ENCODE measurements at places on chromosomes 1 and 21. TPM values are rescaled to one million over a fixed set of nuclear protein-coding genes. Genes with fewer than 3 reads are reported as not detected.

The SYCP1 gene
- not detected for total RNA-seq

DNA sequence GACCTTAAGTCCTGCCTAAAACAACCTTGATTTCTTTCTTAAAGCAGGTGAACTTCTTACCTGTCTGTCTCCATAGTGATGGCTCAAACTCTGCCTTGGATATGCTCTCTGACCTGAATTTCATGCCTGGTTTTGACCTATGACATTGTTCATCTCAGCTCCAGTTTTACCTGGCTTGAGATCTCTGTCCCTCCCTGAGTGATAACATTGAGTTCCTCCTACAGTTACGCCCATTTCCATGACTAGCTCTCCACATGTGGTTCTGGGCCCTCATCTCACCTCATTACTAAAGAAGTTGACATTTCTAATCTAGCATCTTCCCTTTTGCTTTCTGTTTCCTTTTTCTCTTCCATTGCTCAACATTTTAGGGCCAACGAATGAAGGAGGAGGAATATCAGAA, 233.1 kb downstream of the HHIPL2 start:
- DNase-seq, result no peak
- H3K4me1 ChIP-seq, result no peaks in the 10 kb centered on the region
- no peaks in the 10 kb centered on the region for H3K36me3 ChIP-seq
- H3K27ac ChIP-seq, result no peak overlapping the region
- no peak overlapping the region for H3K4me3 ChIP-seq

DNA sequence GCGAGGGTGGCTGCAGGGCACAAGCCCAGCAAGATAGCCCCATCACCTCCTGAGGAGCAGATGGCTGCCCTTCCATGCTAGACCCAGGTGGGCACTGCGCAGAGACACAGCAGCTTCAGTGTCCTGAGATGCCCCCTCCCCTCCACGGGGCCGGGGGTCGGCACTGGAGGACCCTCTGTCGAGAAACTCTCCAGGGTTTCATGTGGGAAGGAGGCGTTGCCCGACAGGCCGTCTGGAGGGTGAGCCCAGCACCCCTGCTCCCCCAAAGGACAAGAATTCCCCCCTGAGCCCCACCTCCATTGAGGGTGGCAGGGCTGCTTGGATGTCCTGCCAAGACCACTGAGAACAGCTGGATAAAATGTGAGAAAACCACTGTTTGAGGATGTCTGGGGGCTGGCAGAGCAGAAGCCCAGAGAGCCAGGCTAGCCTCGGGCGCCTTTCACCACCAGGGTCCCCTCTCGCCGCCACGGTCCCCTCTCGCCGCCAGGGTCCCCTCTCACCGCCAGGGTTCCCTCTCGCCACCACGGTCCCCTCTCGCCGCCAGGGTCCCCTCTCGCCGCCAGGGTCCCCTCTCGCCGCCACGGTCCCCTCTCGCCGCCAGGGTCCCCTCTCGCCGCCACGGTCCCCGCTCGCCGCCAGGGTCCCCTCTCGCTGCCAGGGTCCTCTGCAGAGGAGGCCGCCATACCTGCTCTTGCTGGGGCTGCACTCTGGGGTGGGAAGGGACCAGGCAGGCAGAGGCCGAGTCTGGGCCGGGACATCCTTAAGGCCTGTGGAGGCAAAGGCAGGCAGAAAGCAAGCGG, 44.2 kb downstream of the SLC19A1 start:
- no peaks in the 10 kb centered on the region for H3K36me3 ChIP-seq
- H3K4me1 ChIP-seq, result no peaks in the 10 kb centered on the region
- H3K4me3 ChIP-seq, result no peak overlapping the region

DNA sequence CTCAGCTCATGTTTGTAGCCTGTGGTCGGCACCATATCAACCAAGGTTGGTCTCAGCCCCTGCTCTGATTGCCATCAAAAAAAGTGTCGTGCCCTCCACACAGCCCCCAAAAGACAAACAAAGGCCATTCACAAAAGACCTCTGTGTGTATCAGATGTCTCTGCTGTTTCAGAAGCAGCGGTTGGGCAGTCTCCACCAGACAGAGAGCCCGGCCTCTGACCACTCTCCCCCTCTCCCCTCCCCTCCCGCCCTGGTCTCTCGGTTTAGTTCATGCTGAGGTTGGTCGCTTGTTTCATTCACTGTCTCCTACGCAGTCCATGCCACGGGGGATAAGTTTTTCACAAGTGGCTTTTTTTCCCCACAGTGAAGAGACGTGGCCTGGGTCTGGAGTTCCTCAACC, 27.1 kb downstream of the ACTA1 start:
- peaks cover 8% of the 10 kb centered on the region for H3K4me1 ChIP-seq
- DNase-seq, result no peak
- H3K27ac ChIP-seq, result no peak overlapping the region
- no peaks in the 10 kb centered on the region for H3K36me3 ChIP-seq
- no peak overlapping the region for H3K4me3 ChIP-seq
- peaks cover 16% of the 10 kb centered on the region for H3K27me3 ChIP-seq

The RBP7 gene
- not detected for total RNA-seq

The QSOX1 gene
- 25.1 TPM for total RNA-seq

DNA sequence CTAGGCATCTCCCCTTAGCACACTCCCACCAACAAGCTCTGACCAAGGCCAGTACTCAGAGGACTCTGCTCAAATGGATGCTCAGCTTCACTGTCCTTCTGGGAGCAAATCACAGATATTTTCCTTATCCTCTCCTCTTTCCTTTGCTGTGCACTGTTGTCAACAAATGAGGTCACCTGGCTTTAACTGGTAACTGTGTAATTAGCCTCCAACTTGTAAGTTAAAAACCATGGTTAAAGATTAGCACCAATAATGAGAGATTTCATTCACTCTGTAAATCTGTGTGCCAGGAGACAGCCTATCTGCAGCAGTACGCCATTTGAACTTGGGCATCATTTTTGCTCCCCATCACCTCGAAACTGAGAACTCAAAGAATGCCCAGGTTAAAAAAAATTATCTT, 149.5 kb downstream of the GABPA start:
- no peaks in the 10 kb centered on the region for H3K27me3 ChIP-seq
- H3K27ac ChIP-seq, result no peak overlapping the region
- DNase-seq, result no peak
- no peak overlapping the region for H3K4me3 ChIP-seq
- no peaks in the 10 kb centered on the region for H3K4me1 ChIP-seq

All from CD4-positive, alpha-beta memory T cell (primary cell).